ENCODE measurements at places on chromosomes 2 and 18. TPM values are rescaled to one million over a fixed set of nuclear protein-coding genes. Genes with fewer than 3 reads are reported as not detected.

The DHRS9 gene
- not detected for total RNA-seq

The IMPACT gene
- total RNA-seq: 41.9 TPM

The CDK15 gene
- not detected for total RNA-seq

The DYSF gene
- 4.8 TPM for total RNA-seq

DNA sequence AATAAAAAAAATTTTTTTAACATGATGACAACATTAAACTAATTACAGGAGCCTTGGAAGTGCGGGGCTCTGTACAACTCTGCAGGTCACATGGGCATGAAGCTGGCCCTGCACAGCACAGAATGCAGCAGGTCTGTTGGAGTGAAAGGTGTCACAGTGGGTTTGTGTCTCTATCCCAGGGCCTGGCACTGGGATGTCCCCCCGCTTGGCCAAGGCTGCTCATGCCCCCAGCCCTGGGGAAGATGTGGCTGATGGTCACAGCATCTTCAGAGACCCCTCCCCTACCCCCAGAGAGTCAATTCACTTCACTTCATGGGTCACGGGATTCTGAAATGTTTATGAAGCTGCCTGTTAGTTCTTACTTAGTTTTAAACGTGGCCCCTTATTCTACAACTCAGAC lies 95.9 kb upstream of the TAF1B start:
- DNase-seq: no peak
- no peaks in the 10 kb centered on the region for H3K36me3 ChIP-seq
- H3K27ac ChIP-seq: no peak overlapping the region
- no peak overlapping the region for H3K4me3 ChIP-seq

GRCh38 chr2:158716921-158717320 lies 78.2 kb upstream of the DAPL1 start:
- H3K27me3 ChIP-seq: no peaks in the 10 kb centered on the region
- no peak for DNase-seq
- H3K36me3 ChIP-seq: peaks cover 3% of the 10 kb centered on the region
- H3K4me1 ChIP-seq: no peaks in the 10 kb centered on the region
- H3K4me3 ChIP-seq: no peak overlapping the region
- no peak overlapping the region for H3K27ac ChIP-seq

GRCh38 chr18:44680273-44681075 lies at the start of gene SETBP1:
TSS of gene SETBP1 (plus strand) at chr18:44680888. CDS start at chr18:44701347, 20,459 bp downstream.
- peak; percentile 61 for DNase-seq
- H3K36me3 ChIP-seq: no peaks in the 10 kb centered on the region
- H3K4me3 ChIP-seq: no peak within 1 kb of the TSS
- peaks cover 9% of the 10 kb centered on the region for H3K27me3 ChIP-seq
- H3K4me1 ChIP-seq: peaks cover 4% of the 10 kb centered on the region

GRCh38 chr2:10378189-10378588 lies 69.9 kb downstream of the ODC1 start:
- H3K4me1 ChIP-seq: peaks cover 18% of the 10 kb centered on the region
- no peaks in the 10 kb centered on the region for H3K27me3 ChIP-seq
- H3K27ac ChIP-seq: no peak overlapping the region
- H3K4me3 ChIP-seq: no peak overlapping the region
- no peaks in the 10 kb centered on the region for H3K36me3 ChIP-seq
- DNase-seq: no peak

DNA sequence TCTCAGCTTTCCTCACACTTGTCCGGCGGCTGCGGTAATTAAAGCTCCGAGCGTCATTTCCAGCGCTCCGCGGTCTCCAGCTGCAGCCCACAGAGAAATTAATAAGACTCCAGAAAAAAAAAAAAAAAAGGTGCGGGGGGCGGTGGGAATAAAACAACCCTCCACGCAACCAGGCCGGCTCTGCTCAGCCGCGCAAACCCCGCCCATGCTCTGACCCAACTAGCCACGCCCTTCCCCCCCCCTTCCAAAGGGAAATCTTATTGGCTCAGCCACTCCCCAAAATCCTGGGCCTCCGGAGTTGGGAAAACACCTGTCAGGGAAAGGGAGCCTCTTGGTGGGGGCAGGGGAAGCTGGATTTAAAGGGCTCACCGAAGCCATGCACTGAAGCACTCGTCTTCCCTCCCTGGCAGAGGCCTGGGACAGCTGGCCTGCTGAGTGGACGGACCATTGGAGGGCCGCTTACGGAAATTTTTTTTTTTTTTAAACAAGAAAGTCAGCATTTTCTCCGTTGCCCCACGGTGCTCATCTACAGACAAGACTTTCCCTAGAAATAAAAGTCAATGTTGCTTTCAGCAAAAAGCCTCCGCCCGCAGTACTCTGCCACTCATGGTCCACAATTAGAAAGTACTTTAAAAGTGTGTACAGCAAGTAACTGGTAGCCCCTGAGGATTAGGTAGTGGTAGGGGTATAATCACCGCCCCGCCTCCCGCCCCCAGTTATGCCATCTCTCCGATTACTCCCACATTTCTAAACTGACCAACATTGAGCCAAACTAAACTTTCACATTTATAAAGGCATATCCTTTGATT lies 674 bp upstream of the ERBB4 start:
- H3K4me3 ChIP-seq: peak overlapping the region; percentile 77
- DNase-seq: peak; percentile 88
- H3K4me1 ChIP-seq: no peaks in the 10 kb centered on the region
- no peak overlapping the region for H3K27ac ChIP-seq
- peaks cover 23% of the 10 kb centered on the region for H3K27me3 ChIP-seq

- peaks cover 2% of the 10 kb centered on the region for H3K4me1 ChIP-seq
- peaks cover 10% of the 10 kb centered on the region for H3K36me3 ChIP-seq
- no peak for DNase-seq
- no peaks in the 10 kb centered on the region for H3K27me3 ChIP-seq
- no peak overlapping the region for H3K27ac ChIP-seq
Measured at GRCh38 chr2:190781604-190782198, 98.9 kb upstream of the GLS start.

GRCh38 chr2:86790134-86790675 lies 508 bp downstream of the CD8A start:
- H3K4me1 ChIP-seq: no peaks in the 10 kb centered on the region
- H3K27ac ChIP-seq: no peak overlapping the region
- DNase-seq: peak; percentile 63
- peak overlapping the region; percentile 75 for H3K4me3 ChIP-seq

GRCh38 chr2:55992455-55992854 lies 68.9 kb upstream of the EFEMP1 start:
- 0 out of 2 replicates have a peak, but pooled peaks cover 2% of the 10 kb centered on the region for H3K4me1 ChIP-seq
- no peak overlapping the region for H3K4me3 ChIP-seq
- no peaks in the 10 kb centered on the region for H3K27me3 ChIP-seq
- H3K27ac ChIP-seq: no peak overlapping the region
- DNase-seq: no peak
- H3K36me3 ChIP-seq: no peaks in the 10 kb centered on the region

DNA sequence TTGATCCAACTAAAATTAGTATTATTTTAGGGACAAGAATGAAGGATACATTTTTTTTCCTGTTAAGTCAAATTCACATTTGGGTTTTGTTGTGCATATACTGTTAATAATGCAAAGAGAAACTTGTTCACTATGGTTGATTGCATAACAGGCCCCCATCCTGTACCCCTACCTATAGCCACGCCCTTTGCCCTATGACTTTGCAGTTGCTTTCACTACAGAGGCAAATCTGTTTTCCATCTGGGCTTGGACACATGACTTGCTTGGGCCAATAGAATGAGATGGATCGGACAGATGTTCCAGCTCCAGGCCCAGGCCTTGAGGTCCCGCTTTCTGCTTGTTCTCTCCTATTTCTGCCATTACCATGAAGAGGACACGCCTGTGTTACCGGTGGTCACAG lies 278.5 kb upstream of the HNRNPA3 start:
- no peak for DNase-seq
- no peaks in the 10 kb centered on the region for H3K36me3 ChIP-seq
- no peak overlapping the region for H3K4me3 ChIP-seq
- no peaks in the 10 kb centered on the region for H3K27me3 ChIP-seq
